ENCODE measurements at places on chromosomes 5 and 9. TPM values are rescaled to one million over a fixed set of nuclear protein-coding genes. Genes with fewer than 3 reads are reported as not detected.

BRINP1 gene
- 0.26 TPM for total RNA-seq

CLTB gene
- 115 TPM for total RNA-seq

SIGMAR1 gene
- 48.4 TPM for total RNA-seq

C5orf52 gene
- total RNA-seq, result not detected

SERF1A gene
- total RNA-seq, result 4.9 TPM

IL3 gene
- not detected for total RNA-seq

ZNF483 gene
- 1.6 TPM for total RNA-seq

- no peak for DNase-seq
These were observed 343.6 kb upstream of the DAP start for GRCh38 chr5:11104651-11105112.

- DNase-seq, result no peak
These were observed 15.4 kb downstream of the TRAF2 start for GRCh38 chr9:136901516-136902258.

DNA sequence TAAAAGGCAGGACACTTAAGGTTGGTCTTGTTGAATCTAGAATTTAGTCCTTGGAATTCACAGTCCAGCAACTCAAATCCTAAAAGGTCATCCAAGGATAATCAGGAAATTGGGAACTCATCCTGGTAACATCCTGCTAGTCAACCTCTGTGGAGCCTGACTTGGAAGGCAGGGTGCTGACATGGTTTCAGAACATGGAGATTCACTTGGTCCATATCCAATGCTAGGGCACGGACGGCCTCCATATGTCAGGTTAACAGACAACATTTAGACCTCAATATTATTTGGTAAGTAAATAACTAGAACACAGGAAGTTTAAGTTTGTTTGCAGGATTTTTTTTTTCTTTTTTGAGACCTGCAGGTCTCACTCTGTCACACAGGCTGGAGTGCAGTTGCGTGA, 783 bp upstream of the DNAH5 start:
- no peak for DNase-seq

- DNase-seq, result no peak
These were observed 79.9 kb upstream of the SLC1A3 start for GRCh38 chr5:36526537-36526936.

- DNase-seq, result no peak
These were observed 107.4 kb upstream of the IFNE start for GRCh38 chr9:21589344-21590056.

DNA sequence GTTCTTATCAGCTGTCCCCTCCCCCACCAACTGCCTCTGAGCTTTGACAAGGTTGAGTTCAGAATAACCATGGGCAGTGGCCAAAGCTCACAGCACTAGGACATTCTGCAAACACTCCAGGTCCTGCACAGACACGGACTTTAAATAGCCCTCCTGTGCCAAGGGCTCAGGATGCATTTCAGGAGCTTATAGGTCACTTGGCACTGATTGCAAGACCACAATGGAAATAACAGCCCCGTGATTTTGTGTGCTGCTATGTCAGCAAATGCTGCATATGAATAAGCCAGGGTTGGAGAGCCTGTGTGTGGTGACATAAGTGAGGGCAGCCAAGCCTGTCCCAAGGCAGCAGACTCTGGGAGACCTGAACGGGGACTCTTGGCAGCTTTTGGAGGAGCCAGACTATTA, 150.7 kb downstream of the DMRT2 start:
- DNase-seq, result no peak

DNA sequence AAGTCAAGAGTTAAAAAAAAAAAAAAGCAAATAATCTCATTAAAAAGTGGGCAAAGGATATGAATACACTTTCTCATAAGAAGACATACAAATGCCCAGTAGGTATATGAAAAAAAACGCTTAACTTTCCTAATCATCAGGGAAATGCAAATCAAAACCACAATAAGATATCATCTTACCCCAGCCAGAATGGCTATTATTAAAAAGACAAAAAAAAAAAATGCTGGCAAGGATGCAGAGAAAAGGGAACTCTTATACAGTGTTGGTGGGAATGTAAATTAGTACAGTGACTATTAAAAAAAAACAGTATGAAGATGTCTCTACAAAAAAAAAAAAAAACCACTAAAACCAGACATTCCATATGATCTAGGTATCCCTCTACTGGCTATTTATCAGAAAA, 79.4 kb downstream of the LPAR1 start:
- no peak for DNase-seq

GRCh38 chr9:33223696-33224095, 16.3 kb upstream of the SPINK4 start:
- no peak for DNase-seq

DNA sequence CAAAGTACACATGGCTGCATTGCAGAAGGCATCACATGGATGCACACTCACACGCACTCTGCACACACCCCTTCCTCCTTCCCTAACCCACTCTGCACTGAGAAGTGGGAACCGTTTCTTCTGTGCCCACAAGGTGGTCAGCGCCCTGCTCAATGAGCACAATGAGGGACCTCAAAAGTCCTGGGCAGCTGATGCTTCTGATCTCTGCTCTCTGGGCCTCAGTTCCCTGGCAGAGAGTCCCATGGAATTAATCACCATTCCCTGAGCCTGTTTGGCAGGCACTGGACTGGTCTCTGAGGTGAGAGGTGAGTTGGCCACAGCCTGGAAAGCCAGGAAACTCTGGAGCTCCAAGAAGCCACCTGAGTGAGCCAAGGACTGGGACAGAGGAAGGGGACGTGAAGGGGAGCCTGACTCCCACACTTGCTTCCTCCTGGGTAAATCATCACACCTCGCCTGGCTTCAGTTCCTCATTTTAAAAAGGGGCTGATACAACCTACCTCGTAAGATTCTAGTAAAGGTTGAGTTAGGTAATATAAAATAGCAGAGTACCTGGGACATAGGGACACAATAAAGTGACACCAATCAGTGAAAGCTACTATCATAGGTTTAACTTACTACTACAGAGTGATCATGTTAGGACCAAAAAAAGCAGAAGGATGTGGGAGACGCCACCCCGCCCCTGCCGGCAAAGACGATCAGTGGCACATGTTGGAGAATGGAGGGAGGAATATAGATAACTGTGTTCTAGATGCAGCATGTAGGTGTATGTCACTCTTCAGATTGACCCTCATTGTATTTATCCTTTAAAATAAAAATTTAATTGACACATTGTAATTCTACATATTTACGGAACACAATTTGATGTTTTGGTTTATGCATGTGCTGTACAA, 21.1 kb upstream of the IGFBPL1 start:
- no peak for DNase-seq

- DNase-seq, result no peak
These were observed 9.7 kb upstream of the HK3 start for GRCh38 chr5:176908675-176909368.

GRCh38 chr9:37761511-37761910, 7.9 kb downstream of the TRMT10B start:
- no peak for DNase-seq

DNA sequence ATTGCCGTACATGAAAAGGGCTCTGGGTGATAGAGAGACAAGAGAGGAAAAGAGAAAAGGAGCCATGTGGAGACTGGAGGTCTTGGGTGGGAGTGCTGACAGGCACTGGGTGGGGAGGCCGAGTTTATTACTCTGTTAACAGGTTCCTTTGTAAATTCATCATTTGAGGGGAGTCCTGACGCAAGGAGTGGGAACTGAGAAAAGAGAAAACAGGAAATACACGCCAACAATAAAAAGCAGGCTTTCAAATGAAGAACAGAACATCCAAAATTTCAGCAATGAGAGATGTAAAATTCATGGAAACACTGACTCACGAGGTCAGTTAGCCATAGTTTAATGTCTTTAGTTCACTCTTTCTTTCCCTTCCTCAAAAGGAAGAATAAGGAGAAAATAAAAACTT, 342.8 kb downstream of the TMEM167A start:
- no peak for DNase-seq
